D341Med (cell line): ENCODE measurements at places on chromosomes 1 and 21.

DNA sequence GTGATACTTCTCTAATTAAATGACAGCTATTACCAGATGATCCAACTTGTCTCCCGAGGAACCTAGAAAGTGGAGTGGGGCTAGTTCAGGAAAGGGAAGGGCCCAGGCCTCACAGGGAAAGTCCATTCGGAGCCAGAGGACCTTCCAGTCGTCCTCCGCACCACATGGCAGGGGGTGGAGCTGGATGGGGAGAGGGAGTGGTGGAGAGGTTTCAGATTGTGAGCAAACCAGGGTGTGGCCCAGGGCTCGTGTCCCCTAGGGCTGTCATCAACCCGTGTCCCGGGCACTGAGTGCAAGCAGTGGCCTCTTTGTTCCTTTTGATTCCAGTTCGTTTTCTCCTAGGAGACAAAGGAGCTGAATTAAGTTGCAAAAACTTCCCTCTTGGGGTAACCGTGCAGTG lies 114.9 kb downstream of the HUNK start:
- no peak for DNase-seq

DNA sequence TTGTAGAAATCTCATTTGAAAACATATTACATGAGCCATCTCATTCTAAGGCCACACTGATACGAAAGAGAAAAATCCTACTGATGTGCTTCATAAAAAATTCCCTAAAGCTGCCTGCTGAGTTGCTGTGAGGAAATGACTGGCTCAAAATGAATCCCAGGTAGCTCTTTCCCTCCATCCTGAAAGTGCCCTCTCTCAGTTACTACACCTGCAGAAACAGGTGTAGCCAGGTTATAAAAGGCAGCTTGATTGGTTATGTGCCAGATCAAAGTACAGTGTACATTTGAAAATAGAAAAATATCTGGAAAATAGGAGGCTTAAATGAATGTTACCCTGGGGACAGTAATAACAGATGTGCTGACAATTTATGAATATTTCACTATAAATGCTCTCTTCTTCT lies 833.4 kb upstream of the ADGRL4 start:
- no peak for DNase-seq

- DNase-seq: no peak
Measured at GRCh38 chr1:77834771-77835334, 53.6 kb upstream of the NEXN start.

DNA sequence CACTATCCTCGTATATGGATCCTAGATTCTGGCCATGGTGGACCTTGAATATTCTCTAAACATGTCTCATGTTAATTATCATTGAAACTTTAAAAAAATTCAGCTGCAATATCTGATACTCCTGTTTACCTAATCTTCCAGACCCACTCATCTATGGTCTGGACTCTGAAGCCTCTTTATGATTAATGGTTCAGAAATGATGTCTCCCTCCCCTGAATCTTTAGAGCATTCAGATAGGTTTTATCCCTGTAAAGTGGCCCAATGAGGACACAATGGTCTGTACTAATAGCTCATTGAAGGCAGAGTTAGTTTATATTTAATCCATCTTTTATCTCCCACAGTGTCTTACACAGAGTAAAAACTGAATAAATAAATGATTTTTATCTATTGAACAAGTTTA lies 53.0 kb upstream of the DUSP10 start:
- no peak for DNase-seq

DNA sequence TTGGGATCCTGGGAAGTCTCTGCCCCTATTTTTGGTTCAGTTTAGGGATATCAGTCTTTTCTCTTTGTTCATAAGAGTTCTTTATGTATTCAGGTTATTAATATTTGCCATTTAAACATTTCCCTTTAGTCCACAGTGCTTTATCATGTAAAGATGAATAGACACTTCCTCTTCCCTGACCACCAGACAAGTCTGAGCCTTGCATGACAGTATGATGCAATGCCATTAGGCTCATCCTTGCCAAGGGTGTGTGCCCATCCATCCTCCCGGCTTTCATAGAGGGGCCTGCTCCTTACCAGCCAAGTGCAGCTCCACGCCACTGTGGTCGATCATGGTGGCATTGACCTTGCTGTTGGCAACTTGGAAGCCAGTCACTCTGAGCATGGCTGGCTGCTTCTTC lies 52.1 kb downstream of the ZSCAN20 start:
- no peak for DNase-seq

GRCh38 chr1:197096137-197096536 lies 29.1 kb upstream of the F13B start:
- DNase-seq: no peak

GRCh38 chr21:41545500-41546359 lies 37.8 kb upstream of the TMPRSS2 start:
- no peak for DNase-seq

GRCh38 chr1:20678599-20678998 lies 17.4 kb upstream of the DDOST start:
- no peak for DNase-seq

GRCh38 chr1:57116871-57117270 lies 151.1 kb upstream of the C8B start:
- no peak for DNase-seq

DNA sequence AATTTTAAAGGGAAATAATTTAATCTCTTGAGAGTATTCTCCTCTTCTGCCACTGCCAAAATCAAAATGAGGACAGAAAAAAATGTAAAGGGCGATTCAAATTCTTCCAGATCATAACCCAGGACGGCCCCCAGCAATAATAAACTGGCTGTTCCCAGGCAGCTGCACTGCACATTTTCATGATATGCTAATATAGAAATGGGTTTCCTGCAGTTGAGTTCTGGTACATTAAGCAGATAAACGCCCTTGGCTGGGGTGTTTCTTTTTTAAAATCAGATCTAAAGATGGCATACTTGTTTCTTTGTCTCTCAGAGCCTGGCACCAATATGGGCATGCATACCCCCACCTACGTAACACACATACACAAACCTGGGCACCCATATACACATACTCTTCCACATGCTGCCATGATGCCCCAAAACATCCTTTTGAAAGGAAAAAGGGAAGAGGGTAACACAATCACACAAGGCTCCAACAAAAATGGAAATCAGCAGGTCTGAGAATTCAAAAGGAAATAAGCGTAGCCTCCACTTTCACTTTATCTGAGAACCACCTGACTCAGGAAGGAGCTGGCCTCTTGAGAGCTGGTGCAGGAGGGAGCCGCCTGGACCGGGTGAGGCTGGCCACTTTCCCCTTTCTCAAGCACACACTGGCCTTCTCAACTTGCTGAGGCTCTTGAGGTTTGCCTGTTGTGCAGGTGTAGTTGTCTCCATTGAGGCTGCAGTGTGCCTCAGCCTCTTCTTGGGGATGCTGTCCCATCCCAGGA lies 653.4 kb downstream of the KIF26B start:
- no peak for DNase-seq

- no peak for DNase-seq
Measured at GRCh38 chr1:239302696-239303095, 83.7 kb upstream of the CHRM3 start.

DNA sequence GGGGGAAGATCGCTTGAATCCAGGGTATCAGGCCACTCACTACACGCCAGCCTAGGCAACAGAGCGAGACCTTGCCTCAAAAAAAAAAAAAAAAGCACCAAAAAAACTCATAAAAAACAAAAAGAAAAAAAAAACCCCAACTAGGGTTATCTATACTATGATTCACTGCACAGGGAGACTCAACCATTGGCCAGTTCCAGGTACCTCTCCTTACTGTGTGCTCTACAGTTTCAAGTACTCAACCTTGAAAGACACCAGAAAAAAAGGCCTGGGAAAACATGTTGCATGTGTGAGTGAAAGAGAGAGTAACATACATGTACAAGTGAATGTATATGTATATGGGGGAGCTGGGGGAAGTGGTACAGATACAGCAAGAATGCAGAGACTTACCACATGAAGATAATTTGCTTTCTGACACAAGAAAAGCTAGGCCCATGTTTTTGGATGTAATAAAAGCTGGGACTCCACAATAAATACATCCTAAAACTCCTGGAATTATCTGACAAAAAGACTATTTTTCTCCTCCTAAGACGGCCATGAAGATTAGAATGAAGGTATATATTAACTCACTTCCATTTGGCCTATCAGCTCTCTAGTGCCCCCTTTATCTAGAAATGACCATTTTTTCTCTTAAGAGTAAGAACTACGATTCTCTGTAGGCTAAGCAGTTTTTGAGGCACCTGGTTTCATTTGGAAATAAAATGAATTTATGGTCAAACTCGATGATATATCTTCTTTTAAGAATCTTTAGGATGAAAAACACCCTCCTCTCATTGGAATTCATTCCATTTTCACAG lies 52.2 kb downstream of the SLC27A3 start:
- no peak for DNase-seq

DNA sequence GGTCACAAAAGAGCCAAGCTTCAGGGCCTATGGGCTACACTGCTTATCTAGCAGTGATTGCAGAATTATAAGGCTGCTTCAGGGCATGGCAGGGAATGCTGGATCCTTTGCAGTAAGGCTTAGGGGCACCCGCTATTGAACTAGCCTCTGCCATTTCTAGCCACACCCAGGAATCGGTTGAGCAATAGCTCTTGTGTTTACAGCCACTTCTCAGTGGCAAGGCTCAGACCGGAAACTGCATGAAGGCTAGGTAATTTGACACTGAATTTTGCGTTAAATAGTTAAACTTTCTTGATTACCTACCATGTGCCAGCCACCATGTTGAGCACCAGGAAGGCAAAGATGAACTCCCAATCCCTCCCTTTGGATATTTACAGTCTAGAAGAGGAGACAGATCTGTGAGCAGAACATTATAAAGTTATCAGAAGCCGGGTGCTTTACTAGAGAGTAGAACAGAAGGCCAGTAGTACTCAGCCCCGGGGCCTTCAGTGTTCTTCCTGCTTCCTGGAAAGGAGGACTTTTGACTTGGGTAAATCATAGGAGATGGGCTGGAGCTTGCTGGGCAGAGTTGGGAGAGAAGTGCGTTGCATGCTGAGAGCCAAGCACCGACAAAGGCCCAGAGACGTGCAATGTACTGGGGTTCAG lies 98.6 kb upstream of the LPGAT1 start:
- DNase-seq: no peak

DNA sequence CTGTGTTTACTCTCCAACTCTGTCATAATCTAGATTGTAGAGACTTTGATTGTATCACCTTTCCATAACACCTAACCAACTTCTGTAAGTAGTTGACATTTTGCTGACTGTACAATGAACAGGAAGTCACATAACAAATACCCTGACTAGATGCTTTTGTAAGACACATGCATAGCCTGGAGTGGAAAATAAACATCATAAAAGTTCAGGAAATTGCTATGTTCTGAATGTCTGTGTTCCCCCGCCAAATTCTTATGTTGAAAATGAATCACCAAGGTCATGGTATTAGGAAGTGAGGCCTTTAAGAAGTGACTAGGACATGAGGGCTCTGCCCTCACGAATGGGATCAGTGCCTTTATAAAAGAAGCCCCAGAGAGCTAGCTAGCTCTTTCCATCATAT lies 40.4 kb upstream of the ZSWIM5 start:
- no peak for DNase-seq

GRCh38 chr1:223343692-223344091 lies 20.3 kb downstream of the SUSD4 start:
- DNase-seq: no peak

DNA sequence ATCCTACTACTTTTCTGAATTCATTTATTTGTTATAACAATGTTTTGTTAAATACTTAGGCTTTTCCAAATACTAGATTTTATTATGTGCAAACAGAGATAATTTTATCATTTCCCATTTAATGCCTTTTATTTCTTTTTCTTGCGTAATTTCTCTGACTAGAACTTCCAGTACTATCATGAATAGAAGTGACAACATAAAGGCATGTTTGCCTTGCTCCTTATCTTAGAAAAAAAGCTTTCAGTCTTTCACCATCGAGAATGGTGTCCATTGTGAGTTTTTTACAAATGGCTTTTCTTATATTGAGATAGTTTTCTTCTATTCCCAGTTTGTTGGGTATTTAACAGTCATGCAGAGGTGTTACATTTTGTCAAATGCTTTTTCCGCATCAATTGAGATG lies 453.1 kb upstream of the ZP4 start:
- DNase-seq: no peak

GRCh38 chr1:3056641-3057040 lies 12.4 kb upstream of the PRDM16 start:
- no peak for DNase-seq

- no peak for DNase-seq
Measured at GRCh38 chr1:27624467-27625178, 10.4 kb downstream of the FGR start.

GRCh38 chr1:172682812-172683211 lies 23.9 kb downstream of the FASLG start:
- DNase-seq: no peak

- DNase-seq: no peak
Measured at GRCh38 chr1:23597635-23598388, 38.5 kb upstream of the ID3 start.

- DNase-seq: no peak
Measured at GRCh38 chr1:54542962-54543539, 5.0 kb upstream of the ACOT11 start.

GRCh38 chr1:167171286-167171929 lies 49.3 kb upstream of the POU2F1 start:
- no peak for DNase-seq

- no peak for DNase-seq
Measured at GRCh38 chr1:55445416-55445815, 230.3 kb upstream of the USP24 start.
